ENCODE measurements at places on chromosomes 3 and 15.
A peak's percentile ranks its signal among the peaks of the same experiment; 100 is the strongest.

GRCh38 chr15:58277333-58277732 is 139.2 kb downstream of the AQP9 start:
- no peak for DNase-seq

- DNase-seq: no peak
Measured at GRCh38 chr3:152550284-152550683, 281.6 kb downstream of the MBNL1 start.

GRCh38 chr15:63933522-63933921 is 99.8 kb upstream of the HERC1 start:
- DNase-seq: no peak

DNA sequence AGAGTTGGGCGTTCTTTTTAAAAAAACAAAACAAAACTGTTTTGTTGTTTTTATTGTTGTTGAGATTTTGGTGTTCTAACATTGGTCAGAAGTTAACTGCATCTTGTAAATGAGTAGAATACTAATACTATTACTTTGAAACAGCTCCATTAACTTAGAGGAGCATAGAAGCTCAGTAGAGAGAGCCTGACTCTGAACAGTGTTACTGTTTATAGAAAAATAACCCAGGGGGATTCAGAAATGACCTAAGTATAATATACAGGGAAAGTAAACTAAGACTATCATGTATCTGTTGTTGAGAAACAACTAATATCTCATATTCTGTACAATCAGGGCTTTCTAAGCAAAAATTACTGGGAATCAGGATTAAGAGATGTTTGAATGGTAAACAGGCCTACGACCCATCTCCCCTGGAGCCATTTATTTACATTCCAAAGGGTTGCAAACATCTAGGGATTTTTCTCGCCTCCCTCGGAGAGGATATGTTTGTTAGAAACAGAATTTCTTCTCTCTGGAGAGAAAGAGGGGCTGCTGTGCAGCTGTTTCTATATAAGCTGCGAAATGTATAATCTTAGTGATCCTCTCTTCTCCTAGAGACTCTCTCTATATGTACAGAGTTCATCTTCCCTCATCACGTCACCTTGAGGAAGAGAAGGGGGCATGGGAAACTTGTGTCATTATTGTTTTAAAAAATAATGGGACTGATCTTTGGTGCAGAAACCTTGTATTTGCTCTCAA is 827.5 kb upstream of the DPPA4 start:
- no peak for DNase-seq

GRCh38 chr3:4751502-4752101 is 227.6 kb upstream of the BHLHE40 start:
- no peak for DNase-seq

DNA sequence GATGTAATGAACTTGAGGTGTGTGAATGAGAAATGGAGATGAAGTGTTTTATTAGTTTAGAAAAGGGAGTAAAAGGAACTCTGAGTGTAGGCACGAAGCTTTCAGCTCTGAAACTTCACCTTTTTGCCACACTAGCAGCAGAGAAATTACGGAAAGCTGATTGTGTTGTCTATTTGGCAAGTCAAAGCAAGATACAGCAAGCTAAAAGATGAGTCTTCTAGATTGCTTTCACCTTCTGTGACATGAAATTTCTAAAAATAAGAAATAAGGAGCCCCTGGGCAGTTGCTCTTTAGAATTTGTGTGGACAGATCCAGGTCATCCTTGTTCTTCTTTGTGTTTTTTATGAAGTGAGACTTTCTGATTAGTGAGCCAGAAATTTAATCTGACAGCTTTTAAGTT is 143.4 kb downstream of the FNDC3B start:
- DNase-seq: no peak

DNA sequence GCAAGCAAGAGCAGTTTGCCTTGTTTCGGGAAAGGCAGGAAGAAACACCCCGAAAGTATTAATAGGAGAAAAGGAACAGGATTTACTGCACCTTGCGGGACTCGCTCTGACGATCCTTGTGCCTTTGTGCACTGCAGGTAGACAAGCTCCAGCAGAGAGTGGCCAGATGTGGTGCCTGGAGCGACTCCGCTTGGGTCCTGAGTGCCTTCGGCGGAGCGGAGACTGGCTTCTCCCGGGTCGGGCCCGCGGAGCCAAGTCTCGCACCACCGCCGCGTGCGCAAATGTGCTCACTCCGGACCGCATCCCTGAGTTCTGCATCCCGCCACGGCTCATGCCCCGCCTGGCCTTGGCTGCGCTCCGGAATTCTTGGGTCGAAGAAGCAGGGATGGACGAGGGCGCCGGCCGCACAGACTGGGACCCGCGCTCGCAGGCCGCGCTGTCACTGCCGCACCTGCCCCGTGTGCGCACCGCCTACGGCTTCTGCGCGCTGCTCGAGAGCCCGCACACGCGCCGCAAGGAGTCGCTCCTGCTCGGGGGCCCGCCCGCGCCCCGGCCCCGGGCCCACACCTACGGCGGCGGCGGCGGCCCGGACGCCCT is 769 bp downstream of the C2CD4A start:
- DNase-seq: no peak

DNA sequence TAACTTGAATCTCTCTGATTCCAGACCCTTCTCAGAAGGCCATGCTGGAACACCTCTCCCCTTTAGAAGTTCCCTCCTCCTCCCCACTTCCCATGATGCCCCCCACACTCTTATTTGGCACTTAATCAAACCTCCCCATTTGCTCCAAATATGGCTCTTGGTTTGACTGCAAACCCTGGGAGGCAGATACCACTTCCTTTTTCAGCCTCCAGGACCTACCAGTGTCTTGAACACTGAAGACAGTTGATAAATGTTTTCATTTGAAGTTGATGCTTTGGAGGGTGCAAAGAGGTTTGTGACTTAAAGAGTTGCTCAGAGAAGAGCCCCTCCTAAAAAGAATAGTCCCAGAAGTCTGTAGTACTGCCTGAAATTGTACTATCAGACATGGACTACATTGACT is 61.5 kb downstream of the SEMA5B start:
- DNase-seq: no peak

DNA sequence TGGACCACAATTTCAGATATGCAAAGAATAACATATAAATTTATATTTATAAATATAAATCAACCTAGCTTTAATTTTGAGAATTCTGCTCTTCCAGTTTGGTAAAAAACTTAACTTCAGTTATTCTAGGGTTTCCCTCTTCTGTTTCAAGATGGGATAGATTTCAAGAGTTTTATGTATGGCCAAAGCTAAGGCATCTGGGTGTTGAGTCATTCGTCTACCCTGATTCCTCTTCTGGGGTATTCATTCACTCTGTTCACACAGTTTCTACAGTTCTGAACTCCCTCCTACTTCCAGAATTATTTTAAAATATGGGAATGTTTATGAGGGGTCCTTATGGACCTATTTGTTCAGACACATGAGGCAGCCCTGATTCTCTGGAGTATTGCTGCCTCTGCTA is 4.2 kb upstream of the FGF7 start:
- DNase-seq: no peak

- DNase-seq: no peak
Measured at GRCh38 chr3:46500656-46501635, 3.2 kb downstream of the RTP3 start.

DNA sequence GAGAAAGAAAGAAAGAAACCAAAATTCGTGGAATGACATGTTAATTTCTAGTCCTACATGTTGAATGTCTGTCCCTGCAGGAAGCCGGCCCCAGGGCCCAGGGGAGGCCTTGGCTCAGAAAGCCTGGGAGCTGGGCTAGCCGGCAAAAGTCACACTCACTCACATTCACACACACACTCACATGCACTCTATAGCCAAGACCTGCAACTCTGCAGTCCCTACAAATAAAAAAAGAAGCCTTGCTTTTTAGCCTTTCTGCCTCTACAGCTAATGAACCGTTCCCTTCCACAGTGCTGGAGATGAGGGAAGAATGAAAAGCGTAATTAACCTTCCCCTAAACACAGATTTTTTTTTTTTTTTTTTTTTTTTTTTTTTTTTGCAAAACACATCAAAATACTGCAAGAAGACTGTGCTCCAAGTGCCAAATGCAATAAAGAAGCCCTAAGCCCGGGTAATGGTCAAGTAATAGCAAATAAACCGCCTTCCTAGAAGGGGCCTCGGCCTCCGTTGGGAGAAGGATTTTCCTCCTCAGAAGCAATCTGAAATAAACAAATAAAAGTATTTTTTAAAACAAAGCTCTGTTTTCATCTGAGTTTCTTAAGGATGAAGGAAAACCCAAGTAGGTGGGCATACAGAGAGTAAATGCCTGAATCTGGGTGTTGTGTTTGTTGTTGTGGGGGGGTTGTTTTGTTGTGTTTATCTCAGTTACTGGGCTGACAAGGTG is 4.3 kb downstream of the MECOM start:
- peak; percentile 75 for DNase-seq

- DNase-seq: no peak
Measured at GRCh38 chr15:71683411-71684274, 126.7 kb upstream of the NR2E3 start.

GRCh38 chr3:31196881-31197364 is 302.5 kb upstream of the GADL1 start:
- DNase-seq: no peak

- no peak for DNase-seq
Measured at GRCh38 chr15:85417276-85417675, 36.9 kb downstream of the AKAP13 start.

- DNase-seq: no peak
Measured at GRCh38 chr3:81728766-81729544, 32.5 kb downstream of the GBE1 start.

DNA sequence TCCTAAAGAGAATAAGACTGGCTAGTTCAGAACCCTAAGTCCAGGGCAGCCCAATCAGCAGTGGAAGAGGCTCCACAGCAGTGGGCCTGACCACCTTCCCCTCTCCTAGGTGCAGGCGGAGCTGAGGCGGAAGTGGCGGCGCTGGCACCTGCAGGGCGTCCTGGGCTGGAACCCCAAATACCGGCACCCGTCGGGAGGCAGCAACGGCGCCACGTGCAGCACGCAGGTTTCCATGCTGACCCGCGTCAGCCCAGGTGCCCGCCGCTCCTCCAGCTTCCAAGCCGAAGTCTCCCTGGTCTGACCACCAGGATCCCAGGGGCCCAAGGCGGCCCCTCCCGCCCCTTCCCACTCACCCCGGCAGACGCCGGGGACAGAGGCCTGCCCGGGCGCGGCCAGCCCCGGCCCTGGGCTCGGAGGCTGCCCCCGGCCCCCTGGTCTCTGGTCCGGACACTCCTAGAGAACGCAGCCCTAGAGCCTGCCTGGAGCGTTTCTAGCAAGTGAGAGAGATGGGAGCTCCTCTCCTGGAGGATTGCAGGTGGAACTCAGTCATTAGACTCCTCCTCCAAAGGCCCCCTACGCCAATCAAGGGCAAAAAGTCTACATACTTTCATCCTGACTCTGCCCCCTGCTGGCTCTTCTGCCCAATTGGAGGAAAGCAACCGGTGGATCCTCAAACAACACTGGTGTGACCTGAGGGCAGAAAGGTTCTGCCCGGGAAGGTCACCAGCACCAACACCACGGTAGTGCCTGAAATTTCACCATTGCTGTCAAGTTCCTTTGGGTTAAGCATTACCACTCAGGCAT is 33.7 kb downstream of the VIPR1 start:
- peak; percentile 63 for DNase-seq

DNA sequence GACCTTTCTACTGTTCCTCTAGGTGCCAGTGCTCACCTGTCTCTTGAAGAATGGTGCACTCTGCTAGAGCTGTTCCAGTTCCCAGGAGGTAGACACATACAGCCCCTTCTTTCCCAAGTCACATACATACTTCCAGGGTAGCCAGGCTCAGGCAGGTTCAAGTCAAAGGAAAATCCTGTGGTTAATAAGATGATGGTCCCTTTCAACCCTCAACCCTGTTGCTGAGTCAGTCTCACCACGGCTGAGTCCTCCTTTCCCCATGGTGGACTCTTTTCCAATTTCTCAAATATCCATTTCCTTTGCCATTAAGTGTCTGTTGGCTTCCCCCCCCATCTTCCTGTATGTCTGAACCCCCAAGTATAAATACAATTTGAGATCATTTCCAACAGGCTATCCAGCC is 56.1 kb upstream of the ACAN start:
- DNase-seq: no peak

- DNase-seq: peak; percentile 32
Measured at GRCh38 chr3:66836363-66837152, 161.5 kb upstream of the KBTBD8 start.

DNA sequence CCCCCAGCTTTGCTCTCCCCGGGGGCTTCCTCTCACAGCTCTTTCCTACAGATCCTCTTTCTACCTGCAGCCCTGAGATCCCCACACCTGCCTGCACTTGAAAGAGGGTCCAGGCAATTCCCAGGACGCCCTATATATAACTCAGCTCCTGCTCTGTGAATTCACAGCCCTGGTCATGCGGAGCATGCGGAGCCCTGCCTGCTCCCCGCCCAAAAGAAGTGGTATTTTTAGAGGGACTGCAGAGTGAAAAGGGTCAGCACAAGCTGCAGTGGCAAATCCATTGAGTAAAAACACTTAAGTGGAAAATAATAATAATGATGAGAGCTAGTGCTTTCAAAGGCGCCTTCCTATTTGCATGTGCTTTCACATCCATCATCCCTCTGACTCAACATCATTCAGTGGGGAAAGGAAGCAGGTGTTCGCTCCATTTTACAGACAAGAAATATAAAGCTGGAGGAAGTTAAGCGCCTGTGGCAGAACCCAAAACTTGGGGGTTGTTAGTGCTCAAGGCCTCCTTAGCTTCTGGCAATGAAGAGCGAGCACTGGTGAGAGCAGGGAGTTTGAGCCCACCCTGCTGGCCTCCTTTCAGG is 76.3 kb upstream of the LIPC start:
- DNase-seq: no peak

DNA sequence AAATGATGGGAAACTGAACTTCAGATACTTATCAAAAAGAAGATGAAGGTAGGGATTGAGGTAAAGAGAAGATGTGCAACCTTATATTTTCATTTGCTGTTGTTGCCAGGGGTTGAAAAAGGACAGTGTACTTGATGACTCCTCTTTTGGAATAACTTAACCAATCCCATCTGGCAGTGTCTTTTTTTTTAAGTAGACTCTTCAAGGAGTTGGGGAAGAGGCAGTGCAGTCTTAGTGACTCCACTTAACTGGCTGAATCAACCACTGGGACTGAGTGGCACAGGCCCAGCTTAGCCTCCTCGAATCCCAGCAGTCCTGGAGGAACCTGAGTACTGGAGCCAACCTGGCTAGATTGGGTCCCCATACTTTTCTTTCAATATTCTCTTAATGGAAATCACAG is 27.3 kb upstream of the FILIP1L start:
- DNase-seq: no peak

DNA sequence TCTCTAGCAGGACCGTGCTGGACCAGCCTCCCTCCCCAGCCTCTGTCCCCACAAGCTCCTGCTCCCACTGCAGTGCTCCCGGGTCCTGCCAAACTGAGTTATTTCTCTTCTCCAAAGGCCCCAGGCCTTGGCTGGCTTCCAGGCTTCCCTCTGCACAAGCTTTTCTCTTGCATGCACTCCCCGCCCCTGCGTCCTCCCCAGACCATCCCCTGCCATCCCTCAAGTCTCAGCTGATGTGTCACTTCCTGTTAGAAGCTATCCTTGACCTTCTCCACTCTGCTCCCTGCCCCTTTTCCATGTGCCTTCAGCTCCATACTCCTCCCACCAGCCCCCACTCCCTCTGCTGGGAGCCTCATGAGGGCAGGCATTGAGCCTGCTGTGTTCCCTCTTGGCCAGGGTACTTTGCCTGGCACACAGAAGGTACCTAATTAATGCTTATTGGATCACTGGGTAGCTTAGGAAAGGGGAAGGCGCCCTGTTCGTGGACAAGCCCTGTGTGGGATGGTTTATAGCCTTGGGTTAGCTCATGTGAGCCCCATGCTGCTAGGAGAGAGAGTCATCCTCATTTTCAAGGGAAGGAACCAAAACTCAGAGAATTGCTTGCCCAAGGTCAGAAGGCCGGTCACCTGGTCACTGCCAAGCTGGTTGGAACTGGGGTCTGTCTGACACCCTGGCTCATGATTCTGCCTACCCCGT is 56.4 kb downstream of the FEM1B start:
- DNase-seq: peak; percentile 50

All from HAP-1 (cell line).